ENCODE measurements at places on chromosomes 3 and 15.

DNA sequence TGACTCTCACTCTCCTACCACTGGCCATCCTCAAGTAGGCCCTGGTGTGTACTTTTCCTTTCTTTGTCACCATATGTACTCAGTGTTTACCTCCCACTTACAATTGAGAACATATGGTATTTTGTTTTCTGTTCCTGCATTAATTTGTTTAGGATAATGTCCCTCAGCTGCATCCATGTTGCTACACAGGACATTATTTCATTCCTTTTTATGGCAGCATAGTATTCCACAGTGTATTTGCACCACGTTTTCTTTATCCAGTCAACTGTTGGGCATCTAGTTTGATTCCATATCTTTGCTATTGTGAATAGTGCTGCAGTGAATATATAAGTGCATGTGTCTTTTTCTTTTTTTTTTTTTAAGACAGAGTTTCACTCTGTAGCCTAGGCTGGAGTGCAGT is 126.2 kb downstream of the GALK2 start:
- DNase-seq = no peak

- DNase-seq = no peak
These were observed 60.6 kb upstream of the XCR1 start for GRCh38 chr3:46087871-46088270.

DNA sequence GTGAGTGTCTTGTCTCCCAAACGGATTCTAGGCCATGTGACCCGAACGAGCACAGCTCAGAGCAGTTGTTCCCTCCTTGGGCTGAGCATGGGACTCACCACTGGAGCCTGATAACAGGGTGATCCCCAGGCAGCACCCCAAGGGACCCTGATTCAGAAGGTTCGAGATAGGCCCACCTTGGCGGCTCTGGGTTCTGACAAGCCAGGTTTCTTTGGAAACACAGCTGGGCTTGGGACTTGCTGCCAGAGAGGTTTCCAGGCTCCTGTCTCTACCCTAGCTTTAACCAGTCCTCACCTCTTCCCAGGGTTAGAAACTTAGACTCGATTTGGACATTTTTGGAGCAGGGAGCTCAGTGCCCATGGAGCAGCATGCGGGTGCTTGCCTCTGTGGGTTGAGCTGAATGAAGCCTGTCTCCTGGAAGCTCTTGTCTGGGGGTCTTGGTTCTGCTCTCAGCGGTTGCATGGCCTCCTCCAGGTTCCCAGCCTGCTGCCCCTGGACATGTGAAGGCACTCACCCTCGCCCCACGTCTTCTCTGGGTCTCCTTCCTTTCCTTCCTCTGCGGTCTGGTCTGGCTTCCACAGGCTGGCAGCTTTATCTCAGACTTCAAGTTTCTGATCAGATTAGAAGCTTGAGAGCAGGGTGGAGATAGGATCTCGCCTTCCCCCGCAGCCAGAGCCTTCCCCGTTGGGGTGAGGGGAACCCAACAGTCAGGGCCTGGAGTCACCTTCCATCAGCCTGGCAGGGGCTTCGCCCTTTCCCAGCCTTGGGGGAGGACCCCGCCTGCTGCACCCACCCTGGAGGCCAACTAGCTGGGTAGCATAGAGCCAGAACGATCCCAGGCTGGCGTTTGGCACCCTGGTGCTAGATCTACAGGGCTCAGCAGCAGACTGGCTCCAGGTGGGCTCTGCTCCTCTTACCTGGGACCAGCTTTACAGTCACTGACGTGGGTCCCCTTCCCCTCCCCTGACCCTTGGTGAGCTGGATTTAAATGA is 21.0 kb downstream of the PAQR5 start:
- no peak for DNase-seq

DNA sequence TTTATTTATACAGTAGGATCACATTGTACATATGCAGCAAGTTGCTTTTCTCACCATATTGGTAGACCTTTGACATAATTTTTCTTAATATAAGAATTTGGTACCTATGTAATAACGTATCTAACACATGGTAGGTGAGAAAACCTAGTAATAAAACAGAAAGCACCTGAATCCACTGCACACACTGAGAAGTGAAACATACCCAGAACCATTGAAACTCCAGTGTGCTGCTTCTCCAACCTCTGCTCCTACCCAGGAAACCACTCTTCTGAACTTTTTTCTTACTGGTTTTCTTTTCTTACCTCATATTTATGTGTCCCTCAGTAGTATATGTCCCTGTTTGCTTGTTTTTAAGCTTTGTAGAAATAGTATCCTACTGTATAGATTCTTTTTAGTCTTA is 293.0 kb downstream of the UBE2E2 start:
- no peak for DNase-seq

- DNase-seq = peak; percentile 64
These were observed 19.6 kb downstream of the CLK3 start for GRCh38 chr15:74635228-74635627.

GRCh38 chr15:69757186-69757585 is 304.6 kb downstream of the RPLP1 start:
- DNase-seq = peak; percentile 73

DNA sequence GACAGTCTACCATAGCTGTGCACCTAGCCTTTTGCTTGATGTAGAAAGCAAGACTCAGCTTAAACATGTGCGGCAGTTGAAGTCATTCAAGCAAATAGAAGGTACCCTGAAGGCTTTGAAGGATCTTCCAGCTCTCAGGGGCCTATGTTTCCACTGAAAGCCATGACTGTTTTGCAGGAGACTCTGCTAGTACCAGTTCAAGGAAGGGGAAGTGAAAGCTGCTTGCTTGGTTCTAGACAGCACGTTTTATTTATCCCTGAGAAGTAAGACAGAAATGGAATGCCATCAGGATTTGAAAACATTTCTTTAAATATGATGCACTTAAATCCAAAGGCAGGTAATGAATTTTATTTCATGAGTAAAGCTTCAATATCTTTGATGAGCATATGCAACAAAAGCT is 311.4 kb downstream of the PDCD6IP start:
- DNase-seq = no peak

DNA sequence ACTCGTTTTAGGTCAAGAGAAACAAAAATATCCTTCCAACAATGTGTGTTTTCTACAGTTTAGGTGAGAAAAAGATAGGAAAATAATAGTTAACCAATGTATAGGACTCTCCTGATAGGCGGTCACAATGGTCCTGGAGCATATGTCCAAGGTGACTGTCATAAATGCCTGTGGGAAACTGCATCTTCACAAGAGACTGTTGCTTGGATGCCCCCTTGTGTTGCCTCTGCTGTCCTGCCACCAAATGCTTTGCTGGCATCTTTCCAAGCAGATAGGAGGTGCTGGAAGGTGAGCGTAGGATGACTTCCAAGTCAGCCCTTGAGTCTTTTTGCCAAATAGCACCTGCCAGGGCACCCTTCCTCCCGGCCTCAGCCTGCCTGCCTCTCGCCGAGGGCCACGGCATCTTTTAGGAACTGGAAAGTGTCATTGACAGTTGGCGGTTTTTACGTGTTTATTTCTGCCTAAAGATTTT is 24.1 kb upstream of the SACM1L start:
- DNase-seq = peak; percentile 40

- no peak for DNase-seq
These were observed 45.3 kb upstream of the VILL start for GRCh38 chr3:37945156-37945806.

DNA sequence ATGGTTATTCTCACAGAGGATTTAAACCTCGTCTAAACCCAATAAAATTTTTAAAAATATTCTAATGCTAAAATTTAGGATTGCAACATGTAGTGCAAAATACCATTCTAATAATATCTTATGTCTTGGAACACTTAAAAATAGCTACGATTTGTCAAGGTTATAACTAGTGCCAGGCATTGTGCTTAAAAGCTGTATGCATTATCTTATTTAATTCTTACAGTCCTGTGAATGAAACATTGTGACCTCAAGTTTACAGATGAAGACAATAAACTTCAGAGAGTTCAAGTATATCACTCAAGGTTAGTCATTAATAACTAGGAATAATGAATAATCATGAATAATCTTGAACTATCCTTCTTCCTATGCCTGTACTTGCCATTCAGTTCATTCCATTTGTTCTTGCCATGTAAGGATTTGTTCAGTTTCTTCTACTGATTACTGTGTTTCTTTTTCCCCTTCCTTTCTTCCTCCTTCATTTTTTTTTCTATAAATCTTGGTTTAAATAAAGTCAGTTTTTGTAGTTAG is 897.6 kb upstream of the NR2F2 start:
- no peak for DNase-seq

DNA sequence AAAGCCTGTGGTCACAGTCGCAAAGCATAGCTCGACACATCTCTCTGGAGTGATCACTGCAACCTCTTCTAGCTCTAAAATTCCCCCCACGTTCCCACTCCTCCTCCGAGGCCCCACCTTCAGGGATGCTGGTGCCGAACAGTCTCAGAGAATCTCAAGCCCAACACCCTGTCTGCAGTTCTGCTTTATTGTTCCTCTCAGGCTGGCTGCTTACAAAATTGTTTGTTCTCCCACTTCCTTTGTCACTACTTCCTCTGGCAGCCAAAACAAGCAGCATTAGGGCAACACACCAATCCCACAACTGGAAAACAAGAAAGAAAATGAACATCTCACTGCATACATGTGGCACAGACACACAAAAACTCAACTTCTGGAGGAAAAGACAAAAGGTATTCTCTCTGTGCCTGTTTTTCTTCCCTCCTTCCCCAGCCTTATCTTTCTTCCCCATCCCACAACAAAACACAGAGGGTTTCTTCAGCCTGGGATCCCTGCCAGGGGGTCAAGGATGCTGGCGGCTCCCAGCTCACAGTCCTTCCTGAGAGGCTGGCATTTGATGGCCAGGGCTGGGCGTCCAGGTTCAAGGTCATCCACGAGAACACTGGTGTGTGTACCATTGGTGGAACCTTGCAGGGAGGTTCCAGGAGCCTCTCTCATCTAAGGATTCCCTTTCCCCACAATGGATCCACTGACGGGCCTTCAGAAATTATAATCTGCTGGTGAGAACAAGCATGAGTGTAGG is 108.4 kb downstream of the TMCO5A start:
- DNase-seq = no peak

DNA sequence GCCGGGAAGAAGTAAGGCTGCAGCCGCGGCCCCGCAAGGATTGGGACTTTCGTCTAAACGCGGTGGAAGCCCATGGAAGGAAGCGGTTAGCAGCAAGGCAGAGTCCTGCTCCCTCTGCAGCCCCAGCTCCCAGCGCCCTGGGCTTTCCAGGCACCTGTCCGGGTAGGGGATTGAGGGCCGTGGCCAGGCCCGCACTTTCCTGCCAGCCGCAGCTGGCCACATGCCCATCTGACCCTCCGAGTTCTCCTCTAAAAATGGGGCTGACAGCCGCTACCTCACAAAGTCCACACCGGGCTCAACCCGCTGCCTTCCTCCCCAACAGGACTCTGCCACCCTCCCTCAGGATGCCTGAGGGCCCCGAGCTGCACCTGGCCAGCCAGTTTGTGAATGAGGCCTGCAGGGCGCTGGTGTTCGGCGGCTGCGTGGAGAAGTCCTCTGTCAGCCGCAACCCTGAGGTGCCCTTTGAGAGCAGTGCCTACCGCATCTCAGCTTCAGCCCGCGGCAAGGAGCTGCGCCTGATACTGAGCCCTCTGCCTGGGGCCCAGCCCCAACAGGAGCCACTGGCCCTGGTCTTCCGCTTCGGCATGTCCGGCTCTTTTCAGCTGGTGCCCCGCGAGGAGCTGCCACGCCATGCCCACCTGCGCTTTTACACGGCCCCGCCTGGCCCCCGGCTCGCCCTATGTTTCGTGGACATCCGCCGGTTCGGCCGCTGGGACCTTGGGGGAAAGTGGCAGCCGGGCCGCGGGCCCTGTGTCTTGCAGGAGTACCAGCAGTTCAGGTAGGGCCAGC is 1.9 kb downstream of the NEIL1 start:
- DNase-seq = no peak

DNA sequence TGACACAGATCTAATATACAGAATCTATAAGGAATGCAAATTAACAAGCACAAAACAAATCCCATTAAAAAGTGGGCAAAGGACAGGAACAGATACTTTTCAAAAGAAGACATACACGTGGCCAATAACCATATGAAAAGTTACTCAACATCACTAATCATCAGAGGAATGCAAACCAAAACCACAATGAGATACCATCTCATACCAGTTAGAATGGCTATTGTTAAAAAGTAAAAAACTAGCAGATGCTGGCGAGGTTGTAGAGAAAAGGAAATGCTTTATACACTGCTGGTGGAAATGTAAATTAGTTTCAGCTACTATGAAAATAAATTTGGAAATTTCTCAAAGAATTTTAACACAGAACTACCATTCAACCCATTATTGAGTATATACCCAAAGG is 50.7 kb downstream of the ADAMTS17 start:
- no peak for DNase-seq

DNA sequence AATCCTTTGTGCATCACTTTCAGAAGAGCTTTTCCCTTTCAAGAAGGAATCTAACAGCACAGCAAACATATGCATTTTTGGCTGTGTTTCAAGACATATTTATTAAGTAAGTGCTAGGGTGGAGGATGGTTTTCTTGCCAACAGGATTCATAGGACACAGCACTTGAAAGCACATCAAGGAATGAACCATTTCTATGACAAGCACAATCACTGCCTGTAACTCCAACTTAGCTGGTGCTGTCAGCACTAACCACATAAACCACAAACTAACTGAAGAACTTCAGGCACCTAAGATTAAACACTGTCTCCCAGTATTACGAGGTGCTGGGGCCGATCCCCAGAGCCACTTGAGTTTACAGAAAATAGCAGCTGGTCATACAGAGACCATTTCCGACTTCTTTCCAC is 35.4 kb upstream of the SPRED1 start:
- no peak for DNase-seq

DNA sequence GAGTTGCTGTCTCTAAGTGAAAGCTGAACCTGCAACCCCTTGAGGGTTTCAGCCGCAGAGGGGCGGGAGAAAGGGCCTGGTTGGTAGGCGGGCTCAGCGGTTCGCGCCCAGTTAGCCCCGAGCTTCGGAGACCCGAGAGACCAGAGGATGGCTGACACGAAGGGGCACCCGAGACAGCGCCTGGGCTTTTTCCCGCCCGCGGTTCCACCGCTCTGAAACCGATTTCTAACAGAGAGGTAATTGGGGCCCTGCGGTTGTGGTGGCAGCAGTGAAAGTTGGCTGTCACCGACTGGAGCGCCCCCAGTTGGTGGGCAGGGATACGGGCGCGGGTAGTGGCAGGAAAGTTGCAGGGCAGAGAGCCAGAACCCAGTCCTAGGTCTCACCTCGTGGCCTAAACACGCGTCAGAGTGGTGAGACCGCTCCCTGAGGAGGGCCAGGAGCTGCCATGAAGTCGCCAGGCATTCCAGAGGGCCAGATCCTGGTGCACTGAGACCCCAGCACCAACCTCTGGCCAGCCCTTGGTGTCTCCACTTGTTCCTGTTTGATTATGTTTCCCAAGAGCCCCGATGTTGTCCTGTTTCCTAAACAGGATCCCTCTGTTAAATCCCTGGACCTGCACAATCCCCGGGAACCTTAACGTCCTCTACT is 625 bp upstream of the ELL3 start:
- peak; percentile 88 for DNase-seq

DNA sequence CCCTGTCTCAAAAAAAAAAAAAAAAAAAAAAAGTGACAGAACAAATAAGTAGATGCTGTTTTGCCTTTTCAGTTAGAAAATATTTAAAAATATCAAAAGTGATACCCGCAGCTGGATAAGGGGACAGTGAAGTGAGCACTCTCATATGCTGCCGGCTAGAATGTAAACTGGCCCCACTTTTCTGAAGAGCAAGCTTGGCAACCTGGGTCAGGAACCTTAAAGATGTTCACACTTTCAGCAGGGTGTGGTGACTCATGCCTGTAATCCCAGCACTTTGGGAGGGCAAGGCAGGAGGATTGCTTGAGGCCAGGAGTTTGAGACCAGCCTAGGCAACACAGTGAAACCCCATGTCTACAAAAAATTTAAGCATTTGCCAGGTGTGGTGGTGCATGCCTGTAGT is 17.4 kb downstream of the FSD2 start:
- no peak for DNase-seq

GRCh38 chr3:64178419-64178818 is 46.8 kb downstream of the PRICKLE2 start:
- DNase-seq = no peak

All from activated T-cell treated with anti-CD3 and anti-CD28 coated beads for 48 hours (primary cell).